ENCODE measurements at places on chromosomes 12 and 14.

DNA sequence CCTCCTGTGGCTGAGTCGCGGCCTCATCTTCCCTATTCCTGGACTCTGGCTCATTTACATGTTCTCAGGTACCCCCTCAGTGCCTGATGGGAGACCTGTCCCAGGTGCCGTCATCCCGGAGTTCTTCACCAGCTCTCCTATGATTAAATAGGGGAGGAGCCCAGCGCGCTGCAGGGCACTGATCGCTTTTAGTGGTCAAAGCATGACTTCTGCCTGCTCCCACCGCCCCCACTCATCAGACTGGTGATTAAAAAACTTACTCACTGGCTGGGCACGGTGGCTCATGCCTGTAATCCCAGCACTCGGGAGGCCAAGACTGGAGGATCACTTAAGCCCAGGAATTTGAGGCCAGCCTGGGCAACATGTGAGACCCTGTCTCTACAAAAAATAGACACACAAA lies 85.9 kb downstream of the FOXN4 start:
- no peak for DNase-seq

DNA sequence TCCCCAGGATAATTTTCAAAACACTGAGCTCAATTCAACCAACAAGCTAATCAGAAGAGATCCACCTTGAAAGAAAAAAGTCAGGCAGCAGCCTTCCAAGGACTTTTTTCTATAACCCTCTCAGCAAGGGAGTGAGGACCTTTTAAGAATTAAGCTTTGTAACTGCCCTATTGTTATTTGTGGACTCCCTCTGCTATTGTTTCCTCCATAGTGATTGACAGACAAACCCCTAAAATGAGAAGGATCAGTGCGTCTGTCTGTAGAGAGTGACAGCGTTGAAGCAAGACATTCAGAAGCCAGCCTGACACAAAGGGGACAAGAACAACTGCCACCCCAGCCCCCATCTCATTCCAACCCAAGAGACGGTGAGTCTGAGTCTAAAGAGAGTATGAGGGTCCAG lies 30.3 kb upstream of the BTG1 start:
- DNase-seq: no peak

- DNase-seq: no peak
Measured at GRCh38 chr12:7156259-7157197, 26.4 kb downstream of the CLSTN3 start.

DNA sequence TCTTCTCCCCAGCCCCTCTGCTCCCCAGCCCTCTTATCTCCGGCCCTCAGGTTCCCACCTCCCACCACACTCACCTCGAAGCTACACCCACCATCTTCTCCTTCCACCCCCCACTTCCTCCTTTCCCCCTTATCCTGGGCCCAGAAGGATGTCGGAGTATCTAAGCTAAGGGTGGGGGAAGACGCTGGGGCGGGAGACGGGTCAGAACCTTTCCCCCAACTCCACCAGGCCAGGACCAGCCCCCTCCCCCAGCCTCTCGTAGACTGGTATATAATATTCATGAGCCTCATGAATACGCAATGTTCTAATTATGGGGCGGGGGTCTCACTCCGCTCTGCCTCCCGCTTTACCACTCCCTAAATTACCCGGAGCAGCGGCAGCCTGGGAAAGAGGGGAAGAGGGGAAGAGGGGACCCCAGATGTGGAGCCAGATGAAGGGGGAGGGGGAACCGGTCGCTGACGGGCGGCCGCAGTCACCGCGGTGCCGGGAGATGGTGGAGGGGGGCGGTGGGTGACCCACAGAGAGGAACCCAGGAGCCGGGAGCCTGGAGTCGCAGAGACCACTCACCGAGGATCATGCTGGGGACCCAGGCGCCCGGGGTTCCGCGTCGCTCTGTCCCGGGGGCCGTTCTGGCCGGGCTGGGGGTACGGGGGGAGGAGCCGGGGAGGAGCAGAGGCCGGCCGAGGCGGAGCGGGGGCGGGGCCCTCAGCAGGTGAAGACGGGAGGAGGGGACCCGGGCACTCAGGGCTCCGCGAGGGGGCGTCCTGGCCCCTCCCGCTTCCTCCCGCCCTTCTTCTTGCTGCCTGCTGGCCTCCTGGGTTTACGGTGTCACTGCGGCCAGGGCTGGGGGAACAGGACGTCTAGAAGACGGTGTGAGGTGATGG lies 6.4 kb upstream of the ZNF385A start:
- DNase-seq: peak; percentile 65

DNA sequence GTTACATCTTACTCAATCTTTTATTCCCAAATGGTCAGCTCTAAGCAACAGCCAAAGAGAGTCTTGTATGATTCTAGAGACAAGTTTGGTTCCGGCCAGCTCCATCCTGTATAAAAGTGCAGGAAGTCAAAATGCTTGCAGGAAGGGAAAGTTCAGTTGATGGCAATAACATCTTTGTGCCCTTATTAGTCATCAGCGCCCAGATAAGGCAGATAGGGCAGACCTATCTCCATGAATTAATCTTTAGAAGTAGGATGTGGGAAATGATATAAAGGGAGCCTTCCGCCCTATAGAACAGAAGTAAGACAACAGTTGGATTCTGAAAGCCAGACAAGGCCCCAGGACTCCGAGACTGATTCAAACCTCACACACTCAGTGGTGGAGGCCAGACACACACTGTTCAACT lies 6.4 kb downstream of the GNS start:
- no peak for DNase-seq

- no peak for DNase-seq
Measured at GRCh38 chr12:104581005-104581570, 124.3 kb downstream of the CHST11 start.

GRCh38 chr14:85702191-85702590 lies 172.2 kb downstream of the FLRT2 start:
- DNase-seq: no peak

DNA sequence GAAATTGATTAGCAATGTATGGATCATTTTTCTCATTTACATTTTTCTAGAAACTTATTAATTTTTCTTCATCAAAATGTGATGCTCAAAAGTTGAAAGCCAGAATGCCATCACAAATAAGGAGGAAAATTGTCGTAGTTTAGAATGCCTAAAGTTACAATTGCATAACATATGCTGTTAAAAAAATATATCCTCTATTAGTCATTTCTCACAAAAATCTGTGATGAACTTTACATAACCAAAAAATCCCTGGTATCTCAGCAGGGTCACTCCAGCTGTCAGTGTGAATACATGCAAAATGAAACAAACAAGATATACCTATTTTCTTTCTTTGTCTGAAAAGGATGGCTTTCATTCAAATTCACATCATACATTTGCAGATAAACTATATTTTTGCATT lies 358.9 kb downstream of the PAWR start:
- DNase-seq: no peak

DNA sequence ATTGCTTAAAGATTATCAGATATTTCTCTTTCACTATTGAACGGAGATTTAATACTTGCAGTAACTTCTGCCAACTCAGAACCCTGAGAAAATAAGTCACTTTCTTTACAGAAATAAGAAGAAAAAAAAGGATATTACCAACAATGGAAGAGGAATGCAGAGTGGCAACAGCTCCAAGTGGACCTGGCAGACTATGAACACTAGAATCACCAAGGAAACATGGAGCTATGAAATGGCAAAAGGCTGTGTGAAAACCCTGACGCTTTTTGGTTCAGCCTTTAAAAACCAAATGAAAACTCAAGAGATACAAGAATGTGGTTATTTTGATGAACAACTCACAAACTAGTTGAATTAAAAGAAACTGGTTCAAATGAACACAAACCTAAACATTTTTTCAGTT lies 17.7 kb downstream of the DTD2 start:
- no peak for DNase-seq

- DNase-seq: no peak
Measured at GRCh38 chr12:95784286-95784685, 6.3 kb downstream of the NTN4 start.

- DNase-seq: no peak
Measured at GRCh38 chr12:3199551-3200031, 122.4 kb downstream of the TSPAN9 start.

GRCh38 chr12:47785887-47786661 lies 13.0 kb downstream of the SLC48A1 start:
- DNase-seq: no peak

GRCh38 chr14:73755434-73756014 lies 41.3 kb upstream of the PNMA1 start:
- DNase-seq: no peak

DNA sequence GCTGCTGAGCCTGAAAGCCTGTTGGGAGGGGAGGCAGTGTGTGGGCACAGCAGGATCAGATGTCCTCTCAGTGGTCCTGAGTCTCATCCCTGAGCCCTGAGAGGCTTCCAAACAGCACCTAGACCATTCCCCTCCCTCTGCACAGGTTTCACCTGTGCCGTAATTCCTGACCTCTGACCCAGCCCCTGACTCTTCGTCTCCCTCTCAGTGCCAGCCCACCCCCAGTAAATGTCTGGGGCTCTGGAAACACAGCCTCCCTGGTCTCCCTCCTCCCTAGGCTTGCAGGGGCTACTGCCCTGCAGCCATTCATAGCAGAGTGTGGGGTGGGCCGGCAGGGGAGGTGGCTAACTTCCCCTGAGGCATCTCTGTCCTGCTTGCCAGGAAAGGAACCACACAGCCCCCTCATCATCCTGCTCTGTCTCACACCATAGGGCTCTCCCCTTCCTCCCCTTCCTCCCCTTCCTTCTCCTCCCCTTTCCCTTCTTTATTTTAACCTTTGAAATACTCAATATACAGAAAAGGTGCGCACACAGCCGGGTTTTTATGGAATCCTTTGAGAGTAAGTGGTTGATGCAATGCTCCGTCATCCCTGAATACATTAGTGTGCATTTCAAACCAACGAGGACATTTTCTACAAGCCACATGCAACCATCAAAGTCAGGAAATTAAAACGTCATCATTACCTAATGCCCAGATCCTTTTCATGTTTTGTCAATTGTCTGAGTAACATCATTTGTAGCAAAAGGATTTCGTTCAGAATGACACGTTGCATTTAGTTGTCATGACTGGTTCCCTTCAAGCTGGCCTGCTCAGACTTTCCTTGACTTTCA lies 67.0 kb downstream of the PRMT8 start:
- no peak for DNase-seq

DNA sequence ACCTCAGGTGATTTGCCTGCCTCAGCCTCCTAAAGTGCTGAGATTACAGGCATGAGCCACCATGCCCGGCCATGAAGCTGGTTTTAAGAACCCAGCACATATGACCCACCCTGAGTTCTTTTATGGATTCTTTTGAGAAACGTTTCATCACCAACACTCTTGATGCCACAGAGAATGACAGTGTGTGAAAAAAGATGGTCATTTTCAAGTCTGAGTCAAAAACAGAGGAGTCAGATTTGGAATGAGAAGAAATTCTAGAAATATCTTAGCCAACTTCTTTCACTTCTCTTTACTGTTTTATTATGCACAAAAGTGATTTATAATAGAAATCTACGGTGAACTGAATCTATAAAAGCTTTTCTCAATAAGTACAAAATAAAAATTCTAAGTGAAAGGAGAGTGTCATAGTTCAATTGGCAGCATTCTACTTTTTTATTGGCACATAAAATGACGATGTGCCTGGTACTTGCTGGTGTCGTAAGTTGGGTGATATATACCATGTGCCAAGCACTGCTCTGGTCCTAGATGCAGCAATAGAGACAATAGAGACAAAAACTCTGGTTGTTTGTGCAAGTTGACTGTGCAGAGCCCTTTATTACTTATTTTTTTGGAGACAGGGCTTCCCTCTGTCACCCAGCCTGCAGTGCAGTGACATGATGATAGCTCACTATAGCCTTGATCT lies 33.9 kb downstream of the CCDC177 start:
- DNase-seq: no peak

DNA sequence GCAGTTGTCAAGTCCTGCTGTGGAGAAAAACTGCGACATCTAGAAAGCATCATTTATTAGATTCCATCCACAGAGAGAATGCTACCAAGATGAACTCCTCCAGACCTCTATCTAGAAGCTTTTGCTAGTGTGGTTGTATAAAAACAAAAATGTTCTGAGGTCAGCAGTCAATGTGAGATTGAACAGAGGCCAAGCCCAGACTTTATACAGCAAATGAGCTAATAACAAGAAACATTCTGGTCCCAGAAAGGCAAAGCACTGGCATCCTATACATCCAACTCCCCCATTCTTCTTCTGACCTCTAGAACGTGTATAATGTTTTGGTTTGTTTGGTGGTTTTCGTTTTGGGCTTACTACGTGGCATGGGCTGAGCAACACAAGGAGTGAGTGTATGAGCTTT lies 26.7 kb upstream of the RIN3 start:
- DNase-seq: no peak

DNA sequence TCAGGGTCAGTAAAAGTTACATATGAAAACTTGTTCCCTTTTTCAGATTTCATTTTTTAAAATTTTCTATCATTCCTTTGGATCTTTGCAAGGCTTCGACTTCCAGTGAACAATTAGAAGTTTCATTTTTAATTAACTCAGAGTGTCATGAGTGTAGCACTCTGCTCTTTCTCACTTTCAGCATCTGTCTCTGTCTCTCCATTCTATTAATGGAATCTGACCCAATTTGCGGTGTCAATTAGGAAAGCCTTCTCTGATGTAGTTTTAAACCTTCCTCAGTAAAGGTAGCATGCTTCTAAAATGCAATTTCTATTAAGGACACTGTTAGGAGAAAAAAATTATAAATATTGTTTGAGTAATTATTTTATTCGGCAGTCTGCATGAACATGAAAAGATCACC lies 68.3 kb downstream of the SLC38A1 start:
- DNase-seq: no peak

DNA sequence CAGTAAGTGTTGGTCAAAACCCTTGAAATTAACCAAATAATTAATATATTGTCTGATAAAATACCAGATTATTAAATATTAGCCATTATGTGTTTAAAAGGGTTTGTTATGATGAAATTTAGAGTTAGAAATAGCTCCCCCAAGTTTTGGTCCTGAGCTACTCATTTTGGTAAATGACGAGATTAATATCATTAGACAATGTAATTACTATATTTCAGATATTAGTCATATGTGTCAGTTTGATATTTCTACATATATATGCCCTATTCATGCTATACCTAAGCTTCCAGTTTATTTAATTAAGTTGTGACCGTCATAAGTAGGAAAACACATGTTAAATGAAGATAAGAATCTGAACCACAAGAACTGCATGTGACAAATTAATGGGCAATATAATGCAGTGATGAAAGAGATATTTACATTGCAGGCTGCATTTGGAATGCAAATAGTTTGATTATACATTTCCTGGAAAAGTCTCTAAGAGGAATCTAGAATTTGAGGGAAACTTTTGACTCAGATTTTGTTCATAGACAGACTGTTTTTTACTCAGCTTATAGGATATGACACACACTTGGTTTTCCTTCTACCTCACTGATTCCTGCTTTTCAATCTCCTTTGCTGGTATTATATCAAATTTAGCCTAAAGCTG lies 70.5 kb downstream of the TBC1D30 start:
- no peak for DNase-seq

GRCh38 chr12:97714107-97714563 lies 251.5 kb downstream of the RMST start:
- DNase-seq: no peak
